ENCODE measurements at places on chromosomes 12 and 14.

GRCh38 chr12:98446682-98447081 is 68.7 kb upstream of the TMPO start:
- DNase-seq, result no peak

GRCh38 chr12:22206111-22206728 is 128.3 kb downstream of the ST8SIA1 start:
- DNase-seq, result no peak

- no peak for DNase-seq
Observed at GRCh38 chr14:99093532-99094517, 178.2 kb downstream of the BCL11B start.

DNA sequence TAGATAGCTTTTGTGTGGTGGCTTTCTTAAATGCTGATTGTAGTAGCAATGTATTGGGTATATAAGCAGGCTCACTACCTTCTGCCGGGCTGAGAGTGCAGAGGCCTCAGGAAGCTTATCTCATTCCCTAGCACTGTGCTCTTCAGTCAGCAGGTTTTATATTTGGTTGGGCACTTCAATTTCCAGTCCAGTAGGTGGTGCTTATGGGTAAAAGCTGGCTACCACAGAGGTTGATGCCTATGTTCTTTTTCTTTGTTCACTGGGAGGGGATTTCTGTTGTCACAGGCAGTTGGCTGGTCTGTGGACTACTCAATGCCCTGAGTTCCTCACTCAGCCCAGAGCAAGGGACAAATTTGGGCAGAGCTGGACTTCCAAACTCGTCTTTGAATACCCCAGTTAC is 43.0 kb upstream of the GLIPR1 start:
- no peak for DNase-seq

DNA sequence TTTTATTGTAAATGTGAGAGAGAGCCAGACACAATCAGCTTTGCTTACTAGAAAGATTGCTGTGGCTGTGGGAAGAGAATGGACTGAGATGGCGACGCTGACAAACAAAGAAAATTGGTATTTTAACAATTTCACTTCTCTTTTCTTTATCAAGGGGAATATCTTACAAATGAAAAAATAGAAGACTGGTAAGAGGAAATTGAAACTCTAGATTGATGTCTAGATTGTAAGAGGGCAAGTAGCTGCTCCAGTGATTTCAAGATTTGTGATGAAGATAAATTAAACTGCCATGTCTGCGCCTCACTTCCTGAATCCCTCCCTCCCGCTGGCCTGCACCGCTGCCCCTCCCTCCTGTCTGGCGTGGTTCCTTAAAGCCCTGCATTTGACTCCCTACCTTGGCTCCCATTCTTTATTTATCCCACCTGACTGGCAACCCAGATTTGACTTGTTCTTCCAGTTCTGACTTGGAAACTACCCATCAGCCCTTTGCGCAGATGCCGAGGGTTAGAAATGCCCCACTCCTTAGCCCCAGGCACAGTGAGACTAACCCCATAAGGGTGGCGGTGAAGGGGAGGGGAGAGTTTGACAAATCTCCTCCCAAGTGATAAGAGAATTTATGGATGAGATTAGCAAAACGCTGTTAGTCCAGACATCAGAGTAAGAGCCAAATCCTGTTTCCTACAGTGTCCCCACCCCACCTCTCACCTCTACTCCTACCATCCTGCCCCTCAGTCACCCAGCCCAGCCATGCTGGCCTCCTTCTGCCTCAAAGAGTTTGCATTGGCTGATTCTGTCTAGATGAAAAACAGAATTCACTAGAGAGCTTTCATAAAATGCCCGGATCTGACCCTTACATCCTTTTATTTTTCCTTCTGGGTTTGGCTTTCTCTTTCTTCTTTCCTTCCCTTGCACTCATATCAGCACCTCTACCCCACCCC is 125.3 kb upstream of the ATF7IP start:
- DNase-seq, result no peak

GRCh38 chr12:2677142-2677880 is 117.5 kb upstream of the FKBP4 start:
- DNase-seq, result peak; percentile 33
